ENCODE measurements at places on chromosomes 6 and 20.

DNA sequence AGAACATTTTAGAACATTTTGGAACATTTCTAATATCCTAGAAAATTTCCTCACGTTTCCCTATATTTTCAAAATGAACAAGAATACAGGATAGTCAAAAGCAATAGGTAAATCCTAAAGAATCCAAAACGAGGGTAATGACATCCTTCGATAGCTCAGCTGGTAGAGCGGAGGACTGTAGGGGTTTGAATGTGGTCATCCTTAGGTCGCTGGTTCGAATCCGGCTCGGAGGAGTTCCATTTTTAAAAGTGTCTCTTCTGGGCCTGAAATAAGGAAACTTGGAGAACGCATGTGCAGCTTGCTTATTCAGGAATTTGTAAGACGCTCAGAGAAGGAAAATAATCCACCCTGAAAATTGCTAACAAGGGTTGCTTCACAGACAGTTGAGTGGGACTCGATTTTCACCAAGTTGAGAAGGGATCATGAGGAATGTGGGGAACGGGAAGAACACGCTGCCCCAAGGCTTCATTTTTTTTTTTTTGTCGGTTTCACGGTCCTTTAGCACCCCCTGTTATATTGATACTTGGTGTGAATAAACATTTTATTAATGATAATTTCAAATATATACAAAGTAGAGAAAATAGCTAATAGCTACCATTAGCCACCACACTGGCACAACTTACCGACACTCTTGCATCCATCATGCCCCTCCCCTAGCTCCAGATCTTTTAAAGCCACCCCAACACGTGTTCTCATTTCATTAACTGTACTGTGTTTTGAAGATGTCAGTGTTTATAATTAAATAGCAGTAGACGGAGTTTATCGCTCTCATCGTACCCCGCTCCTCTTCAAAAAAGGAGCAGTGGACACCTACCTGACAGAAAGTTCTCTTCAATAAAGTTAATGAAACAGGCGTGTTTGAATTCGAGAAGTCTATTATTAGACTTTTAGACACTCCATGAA lies 1.8 kb upstream of the ABT1 start:
- DNase-seq, result peak; percentile 57

- DNase-seq, result no peak
Measured at GRCh38 chr6:35294308-35294945, 3.2 kb upstream of the DEF6 start.

DNA sequence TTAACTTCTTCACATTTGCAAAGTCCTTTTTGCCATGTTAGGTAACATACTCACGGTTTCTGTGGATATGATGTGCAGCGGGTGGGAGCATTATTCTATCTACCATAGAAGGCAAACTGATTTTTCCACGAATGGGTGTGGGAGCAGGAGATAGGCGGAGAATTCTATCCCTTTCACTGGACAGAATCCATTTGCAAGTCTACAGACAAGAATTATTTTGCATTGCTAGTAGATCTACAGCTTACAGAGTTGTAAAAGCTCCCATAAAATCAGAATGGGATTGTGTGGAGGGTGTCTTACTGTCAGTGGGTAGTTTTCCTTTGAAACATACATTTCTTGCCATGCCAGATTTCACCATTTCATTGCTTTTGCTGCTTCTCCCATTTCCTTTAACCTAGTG lies 22.4 kb upstream of the ZFP64 start:
- no peak for DNase-seq

DNA sequence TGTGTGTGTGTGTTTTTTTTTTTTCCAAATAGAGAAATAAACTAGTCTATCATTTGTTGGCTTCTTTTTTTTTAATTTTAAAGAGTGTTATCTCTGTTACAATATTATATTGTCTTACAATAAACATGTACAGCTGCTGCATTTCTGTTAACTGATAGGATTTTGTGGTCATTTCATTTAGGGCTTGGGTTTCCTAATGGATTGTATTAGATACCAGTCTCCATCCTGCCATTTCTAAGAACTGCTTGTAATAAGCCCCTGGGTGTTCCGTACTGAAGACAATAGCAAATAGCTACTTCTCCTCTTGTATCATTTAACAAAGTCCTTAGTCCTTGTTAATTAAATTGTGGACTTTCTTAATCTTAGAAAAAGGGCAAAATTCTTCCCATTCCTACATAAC lies 45.7 kb downstream of the SOBP start:
- no peak for DNase-seq

GRCh38 chr20:1345030-1345755 lies 16.3 kb upstream of the SDCBP2 start:
- DNase-seq, result no peak

DNA sequence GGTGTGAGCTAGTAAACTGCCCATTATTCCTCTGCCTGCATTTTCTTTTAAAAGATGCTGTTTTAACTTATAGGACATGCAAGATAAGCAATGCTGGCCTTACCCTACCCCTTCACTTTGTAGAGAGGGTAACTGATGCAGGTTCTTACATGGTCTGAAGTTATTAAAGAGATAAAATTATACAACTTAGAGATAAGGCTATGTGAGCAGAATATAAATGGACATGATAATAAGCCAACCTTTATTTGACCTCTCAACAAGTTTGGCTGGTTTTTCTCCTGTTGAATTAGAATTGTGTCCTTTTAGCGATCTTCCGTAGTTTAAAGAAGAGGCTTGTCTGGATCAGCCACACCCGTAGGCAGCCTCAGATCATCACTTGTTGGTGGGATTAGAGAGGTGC lies 377.0 kb downstream of the BTBD3 start:
- DNase-seq, result no peak

GRCh38 chr20:54002741-54003140 lies 67.7 kb downstream of the BCAS1 start:
- DNase-seq, result no peak

DNA sequence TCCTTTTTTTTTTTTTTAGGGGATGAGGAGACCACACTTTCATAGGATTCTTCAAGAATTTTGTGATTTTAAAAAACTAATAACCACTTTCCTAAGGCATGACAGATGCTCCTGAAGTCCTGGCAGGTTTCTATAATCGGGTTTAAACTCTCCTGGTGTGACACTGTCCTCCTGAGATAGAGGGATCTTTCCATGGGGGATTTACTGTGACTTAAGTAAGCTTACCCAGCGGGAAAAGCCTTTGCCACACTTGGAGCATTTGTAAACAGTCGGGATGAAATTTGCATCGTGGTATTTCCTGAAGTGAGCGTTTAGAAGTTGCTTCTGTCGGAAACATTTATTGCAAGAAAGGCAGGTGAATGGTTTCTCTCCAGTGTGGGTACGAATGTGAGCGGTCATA lies 16.6 kb downstream of the CTCFL start:
- DNase-seq, result no peak

- no peak for DNase-seq
Measured at GRCh38 chr6:5537967-5538366, 276.7 kb downstream of the FARS2 start.

GRCh38 chr6:87054143-87054833 lies 40.6 kb downstream of the CGA start:
- no peak for DNase-seq

DNA sequence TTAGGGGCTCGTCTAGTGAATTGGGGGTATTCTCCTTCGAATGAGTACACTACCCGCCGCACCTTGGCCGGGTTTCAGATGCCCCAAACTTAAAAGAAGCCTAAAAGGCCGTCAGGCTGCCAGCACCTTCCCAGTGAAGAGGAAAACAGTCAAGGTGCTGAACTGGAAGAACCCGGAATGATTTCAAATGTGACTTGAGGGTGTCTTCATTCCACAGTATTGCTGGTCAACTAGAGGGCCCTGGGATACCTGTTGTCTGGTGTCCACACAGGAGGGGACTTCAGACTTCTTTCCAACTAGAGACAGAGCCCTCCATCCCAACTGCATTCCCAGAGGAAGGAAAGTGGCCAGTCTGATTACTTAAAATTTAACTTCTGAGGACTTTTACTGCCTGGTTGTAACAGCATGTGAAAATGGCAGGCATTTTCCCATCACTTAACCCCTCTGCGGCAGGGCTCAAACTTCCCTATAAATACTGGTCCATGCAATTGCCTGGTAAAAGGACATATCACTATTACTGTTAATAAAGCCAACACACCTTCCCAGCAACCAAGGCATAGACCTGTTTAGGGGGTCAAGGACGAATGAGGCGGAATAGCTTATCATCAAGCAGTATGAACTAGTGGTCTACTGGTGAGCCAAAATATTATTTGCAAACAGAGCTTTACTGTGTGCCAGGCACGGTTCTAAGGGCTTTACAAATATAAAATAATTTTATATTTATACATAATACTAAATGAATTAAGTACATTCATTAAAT lies 651 bp upstream of the SAMHD1 start:
- DNase-seq, result no peak

DNA sequence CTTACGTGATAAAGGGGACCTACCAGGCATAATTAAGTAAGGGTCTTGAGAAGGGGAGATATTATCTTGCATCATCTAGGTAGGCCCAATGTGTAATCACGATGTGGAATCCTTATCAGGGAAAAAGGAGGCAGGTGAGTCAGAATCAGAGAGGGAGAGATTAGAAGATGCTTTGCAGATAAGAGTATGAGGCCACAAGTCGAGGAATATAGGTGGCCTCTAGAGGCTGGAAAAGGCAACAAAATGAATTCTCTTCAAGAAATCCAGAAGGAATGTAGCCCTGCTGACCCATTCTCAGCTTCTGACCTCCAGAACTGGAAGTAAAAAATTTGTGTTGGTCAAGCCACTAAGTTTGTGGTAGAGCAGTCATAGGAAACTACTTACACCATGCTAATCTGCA lies 11.0 kb upstream of the ENPP4 start:
- DNase-seq, result no peak

DNA sequence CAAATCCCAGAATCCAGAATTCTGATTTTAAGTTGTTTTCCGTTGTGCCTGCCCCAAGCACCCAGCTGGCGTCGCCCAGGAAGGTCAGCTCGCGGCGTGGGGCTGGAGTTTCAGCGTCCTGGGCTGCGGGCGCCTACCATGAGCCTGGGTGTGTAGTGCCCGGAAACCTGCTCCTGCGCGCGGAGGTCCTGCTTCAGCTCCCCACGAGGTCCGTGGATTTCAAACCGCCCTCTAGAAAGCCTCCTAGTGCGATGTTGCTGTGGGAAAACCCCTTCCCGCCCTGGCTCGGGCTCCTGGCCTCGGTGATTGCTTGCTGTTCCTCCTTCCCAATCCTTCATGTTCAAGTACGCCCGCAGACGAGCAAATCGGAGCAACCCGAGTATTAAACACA lies 51.3 kb upstream of the NRN1 start:
- no peak for DNase-seq

GRCh38 chr6:42819803-42820511 lies 38.1 kb downstream of the BICRAL start:
- DNase-seq, result peak; percentile 28

GRCh38 chr20:51026269-51026668 lies 3.4 kb upstream of the KCNG1 start:
- DNase-seq, result no peak

DNA sequence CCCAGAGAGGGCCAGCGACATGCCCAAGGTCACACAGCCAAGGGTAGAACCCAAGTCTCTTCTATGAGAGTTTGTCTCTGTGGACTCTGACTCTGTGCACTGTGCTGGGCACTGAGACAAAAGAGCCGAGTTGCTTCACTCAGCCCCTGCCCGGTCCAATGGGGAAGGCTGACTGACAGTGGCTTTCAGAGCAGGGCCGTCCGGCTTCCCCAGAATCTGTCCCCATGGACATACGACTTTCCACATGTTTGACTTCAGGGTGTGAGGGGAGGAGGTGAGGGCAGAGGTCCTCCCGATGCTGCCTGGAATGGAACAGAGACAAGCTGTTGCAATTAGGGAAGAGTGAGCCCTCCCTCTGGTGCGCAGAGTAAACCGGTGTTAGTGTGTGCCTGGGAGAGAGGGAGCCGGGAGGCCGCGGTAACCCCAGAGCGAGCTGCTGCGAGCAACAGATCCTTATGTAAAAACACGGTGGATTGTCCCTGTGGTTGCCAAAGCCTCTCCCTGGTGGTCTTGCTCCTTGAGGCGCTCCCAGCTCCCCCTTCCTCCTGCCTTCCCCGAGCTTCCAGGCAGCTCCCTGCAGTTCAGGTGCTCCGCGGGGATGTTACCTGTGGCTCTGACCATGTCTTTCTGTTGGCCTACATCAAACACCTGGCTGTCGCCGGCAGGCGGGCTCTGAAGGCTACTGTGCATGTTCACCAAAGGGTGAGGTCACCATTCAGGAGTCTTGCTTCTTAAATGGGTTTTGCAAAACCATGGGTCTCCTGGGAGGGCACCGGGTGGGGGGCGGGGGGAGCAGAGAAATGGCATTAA lies 672 bp downstream of the SIRPA start:
- DNase-seq, result no peak

GRCh38 chr6:79506251-79506650 lies 31.0 kb downstream of the LCA5 start:
- DNase-seq, result no peak

DNA sequence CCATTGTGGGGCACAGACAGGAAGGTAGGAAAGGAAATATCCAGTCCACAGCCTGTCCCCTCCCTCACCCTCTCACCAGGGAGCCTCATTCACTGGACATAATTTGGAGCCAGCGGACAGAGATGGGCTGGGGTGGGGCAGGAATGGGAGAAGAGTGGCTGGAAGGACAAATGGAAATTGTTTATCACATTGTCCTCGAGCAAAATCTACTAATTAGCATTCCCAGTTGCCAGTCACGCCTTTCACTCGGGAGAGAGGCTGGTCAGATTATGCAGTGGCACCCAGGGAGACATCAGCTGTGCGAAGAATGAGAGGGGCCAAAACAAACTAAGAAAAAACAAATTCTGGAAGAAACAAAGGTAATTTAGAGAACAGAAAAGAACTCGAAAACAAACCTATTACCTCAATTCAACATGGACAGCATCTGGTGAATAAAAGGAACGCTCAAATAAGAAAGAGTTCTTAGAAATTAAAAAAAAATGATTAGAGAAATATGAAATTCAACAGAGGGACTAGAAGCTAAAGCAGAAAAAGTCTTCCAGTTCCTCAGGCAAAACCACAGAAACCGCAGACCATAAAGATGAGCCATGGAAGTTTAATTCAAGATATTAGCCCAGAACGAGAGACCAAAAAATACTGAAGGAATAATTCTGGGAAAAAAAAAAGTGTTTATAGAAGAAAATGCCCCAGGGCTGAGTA lies 108.5 kb upstream of the RALGAPA2 start:
- no peak for DNase-seq

DNA sequence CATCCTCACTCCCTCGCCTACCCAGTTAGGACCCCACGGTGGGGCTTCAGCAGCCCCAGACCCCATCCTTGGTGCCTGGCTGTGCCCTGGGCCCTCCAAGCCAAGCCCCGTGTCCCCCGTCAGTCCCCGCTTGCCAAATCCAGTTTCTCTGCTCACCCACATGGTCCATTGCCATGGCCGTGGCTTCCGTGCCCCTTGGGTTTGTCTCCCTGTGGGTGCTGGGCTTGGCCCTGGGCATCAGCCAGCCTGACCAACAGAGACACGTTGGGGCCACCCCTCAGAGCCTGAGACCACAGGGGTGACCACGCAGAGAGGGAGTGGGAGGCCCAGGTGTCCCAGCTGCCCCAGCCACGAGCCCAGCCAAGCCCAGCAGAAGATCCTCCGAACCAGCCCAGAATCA lies 7.7 kb downstream of the SS18L1 start:
- DNase-seq, result no peak

GRCh38 chr6:30810813-30811339 lies 66.5 kb upstream of the IER3 start:
- DNase-seq, result no peak

GRCh38 chr20:7010527-7010926 lies 243.0 kb downstream of the BMP2 start:
- no peak for DNase-seq
